ENCODE measurements at places on chromosomes 1 and 21.
A peak's percentile ranks its signal among the peaks of the same experiment; 100 is the strongest.

- DNase-seq: peak; percentile 95
These were observed 977 bp downstream of the PRPF3 start for GRCh38 chr1:150322310-150322709.

DNA sequence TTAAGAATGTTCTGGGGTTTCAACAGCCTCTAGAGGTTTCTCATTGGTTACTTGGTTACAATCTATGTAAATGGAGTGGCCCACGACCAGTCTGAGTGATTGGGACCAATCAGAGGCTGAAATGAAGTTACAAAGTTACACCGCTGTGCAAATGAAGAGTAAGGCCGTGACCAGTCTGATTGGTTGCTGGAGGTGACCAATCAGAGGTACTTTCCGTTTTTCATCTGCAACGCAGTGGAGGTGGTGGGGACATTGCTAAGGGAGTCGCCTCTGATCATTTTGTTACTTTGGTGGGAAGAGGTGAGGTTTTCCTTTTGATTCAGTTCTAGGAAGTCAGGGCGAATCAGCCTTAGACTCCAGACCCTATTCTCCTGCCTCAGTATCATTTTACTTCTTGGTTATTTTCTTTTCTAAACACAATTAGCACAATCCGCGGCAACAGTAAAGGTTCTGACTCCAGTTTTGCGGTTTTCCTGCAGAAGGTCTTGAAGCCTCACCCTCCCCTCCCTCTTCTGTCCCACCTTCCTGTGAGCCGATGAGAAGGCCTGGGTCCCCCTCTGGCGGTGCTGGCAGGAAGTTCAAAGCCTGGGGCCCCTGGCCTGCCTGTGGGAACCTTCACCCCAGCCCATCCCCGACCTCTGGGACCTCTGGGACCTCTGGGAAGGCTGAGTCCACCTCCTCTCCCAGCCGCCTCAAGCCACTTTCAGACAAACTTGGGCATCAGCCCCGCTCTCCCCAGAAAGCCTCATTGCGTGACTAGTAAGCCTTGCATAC lies 38.7 kb upstream of the TTC34 start:
- peak; percentile 4 for DNase-seq

DNA sequence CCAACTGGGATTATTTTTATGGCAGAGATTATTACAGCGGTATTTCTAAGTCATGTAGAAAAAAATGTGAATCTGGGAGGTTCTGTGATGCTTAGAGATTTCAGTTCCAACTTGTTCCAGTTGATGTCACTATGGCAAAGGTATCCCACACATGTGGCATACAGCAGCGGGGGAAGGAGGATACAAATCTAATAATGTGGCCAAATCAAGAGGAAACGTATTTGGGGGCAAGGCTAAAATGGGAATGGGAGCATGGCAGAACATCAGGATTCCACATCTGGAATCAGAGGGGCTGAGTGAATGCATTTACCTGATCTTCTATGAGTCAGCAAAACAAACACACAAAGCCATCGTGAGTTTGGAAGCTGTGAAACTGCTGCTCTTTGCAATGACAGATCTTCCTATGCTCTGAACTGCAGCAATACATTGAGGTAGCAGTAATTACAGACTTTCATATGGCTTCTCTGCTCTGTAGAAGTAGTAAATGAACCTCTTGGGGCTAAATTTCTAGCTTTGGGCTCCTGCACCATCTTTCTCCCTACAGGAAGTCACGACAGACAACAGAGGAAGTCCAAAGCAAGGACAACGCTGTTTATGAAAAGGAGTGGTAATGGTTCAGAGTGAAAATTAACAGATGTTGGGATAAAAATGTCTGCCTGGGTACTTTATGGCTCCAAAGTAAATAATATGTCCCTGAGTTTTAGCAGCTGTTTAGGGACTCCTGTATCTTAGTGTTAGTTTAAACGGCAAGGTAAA lies 55.5 kb downstream of the GABPA start:
- peak; percentile 47 for DNase-seq

GRCh38 chr1:88461007-88461406 lies 223.1 kb upstream of the PKN2 start:
- no peak for DNase-seq

DNA sequence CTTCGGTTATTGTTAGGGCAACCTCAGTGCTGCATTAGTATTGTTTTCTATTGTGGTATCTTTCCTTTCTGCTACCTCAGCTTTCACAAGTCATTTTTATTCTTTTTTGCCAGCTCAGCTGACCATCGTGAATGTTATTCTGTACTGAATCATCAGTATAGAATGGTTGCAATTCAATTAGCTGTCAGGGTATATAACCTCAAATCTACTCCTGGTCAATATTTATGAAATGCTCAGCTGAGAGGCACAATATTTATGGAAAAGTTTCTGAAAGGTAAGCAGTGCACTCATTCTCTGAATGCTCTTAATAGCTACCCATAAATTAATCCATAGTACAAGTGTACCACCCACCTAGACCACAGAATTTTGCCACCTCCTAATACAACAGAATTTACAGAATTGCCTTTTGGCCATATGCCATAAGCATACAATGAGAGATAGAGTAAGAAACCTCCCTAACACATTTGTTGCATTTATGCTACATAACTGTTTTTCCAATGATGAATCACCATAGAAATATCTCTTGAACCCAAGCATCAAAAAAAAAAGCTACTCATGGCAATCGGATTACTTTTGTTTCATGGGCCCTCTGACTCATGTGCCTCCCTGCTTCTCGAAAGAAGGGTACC lies 732.6 kb upstream of the CHRM3 start:
- DNase-seq: no peak

DNA sequence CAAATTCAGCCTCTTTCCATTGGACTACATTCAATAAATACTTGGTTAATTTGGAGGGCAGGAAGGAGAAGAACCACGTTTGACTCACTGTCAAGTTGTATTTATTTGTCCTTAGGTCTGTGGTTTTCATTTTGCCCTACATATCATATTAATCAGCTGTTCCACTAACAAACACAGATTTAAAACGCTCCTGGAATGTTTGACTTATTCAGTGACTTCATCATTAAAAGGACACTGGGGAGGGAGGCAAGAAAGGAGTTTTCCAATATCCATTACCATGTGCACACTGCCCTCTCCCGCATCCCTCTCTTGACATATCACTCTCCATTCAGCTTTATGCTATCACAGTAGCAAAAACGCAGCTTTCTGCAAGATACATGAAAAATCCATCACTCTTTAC lies 98.2 kb upstream of the C1orf87 start:
- DNase-seq: no peak

- no peak for DNase-seq
These were observed 84.1 kb upstream of the RRP15 start for GRCh38 chr1:218200979-218201378.

GRCh38 chr1:236413688-236414087 lies 19.6 kb downstream of the EDARADD start:
- no peak for DNase-seq

- peak; percentile 39 for DNase-seq
These were observed 134.2 kb downstream of the EDEM3 start for GRCh38 chr1:184620469-184620868.

- DNase-seq: no peak
These were observed 4.5 kb downstream of the C1orf232 start for GRCh38 chr1:26164036-26164860.

GRCh38 chr1:204080163-204080903 lies 7.4 kb downstream of the SOX13 start:
- DNase-seq: no peak

DNA sequence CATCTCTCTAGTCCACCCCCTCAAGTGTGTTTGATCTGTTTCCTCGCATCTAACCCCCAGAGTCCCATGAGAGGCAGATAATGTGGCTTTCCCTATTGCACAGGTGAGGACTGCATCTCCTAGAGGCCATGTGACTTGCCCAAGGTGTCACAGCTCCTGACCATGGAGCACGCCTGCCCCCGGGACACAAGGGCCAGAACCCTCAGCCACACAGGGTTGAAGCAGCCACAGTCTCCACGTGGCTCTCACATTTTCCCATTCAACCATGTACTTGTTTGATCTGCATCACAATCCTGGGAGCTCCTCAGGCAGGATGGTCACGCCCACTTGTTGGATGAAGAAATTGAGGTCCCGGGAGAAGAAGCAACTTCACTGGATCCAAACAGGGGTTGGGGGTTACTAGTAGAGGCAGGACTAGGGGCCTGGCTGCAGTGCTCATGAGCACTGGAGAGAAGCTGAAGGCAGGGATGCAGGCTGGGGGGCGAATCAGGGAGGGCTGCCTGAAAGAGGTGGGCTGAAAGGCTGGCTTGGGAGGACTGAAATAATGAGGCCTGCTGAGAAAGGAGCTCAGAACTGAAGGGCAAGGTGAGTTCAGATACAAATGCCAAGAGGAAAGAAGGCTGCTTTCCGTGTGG lies 207.9 kb downstream of the PTPRU start:
- DNase-seq: no peak

DNA sequence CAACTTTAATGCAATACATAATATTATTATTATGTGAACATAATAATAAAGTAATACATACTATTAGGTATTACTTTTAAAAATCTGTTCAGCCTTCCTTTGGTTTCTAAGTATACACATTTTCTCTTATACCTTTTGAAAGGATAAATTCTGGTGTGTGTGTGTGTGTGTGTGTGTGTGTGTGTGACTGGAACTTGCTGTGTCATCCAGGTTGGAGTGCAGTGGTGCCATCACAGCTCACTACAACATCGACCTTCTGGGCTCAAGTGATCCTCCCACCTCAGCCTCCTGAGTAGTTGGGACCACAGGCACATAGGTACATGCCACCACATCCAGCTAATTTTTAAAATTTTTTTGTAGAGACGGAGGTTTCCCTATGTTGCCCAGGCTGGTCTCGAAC lies 88.5 kb downstream of the CCDC30 start:
- no peak for DNase-seq

GRCh38 chr1:81053826-81054225 lies 746.9 kb upstream of the ADGRL2 start:
- DNase-seq: no peak

- peak; percentile 12 for DNase-seq
These were observed 20.7 kb upstream of the RPE65 start for GRCh38 chr1:68470388-68470970.

DNA sequence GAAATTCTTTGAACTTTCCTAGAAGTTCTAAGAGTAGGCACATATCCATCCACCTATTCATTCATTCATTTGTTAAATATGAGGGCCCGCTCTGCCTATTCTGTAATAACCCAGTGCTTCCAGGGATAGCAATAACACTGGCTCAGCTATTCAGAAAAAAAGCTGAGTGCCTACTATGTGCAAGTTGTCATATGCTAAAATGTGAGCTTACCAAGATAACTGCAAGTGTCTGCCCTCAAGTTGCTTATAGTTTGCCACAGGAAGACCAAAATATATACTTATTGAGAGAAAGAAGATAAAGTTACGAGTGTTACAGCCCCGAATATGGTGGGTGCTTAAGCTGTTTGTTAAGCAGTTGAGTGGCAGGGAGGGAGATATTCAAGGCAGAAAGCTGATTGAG lies 39.6 kb downstream of the CD55 start:
- DNase-seq: no peak

DNA sequence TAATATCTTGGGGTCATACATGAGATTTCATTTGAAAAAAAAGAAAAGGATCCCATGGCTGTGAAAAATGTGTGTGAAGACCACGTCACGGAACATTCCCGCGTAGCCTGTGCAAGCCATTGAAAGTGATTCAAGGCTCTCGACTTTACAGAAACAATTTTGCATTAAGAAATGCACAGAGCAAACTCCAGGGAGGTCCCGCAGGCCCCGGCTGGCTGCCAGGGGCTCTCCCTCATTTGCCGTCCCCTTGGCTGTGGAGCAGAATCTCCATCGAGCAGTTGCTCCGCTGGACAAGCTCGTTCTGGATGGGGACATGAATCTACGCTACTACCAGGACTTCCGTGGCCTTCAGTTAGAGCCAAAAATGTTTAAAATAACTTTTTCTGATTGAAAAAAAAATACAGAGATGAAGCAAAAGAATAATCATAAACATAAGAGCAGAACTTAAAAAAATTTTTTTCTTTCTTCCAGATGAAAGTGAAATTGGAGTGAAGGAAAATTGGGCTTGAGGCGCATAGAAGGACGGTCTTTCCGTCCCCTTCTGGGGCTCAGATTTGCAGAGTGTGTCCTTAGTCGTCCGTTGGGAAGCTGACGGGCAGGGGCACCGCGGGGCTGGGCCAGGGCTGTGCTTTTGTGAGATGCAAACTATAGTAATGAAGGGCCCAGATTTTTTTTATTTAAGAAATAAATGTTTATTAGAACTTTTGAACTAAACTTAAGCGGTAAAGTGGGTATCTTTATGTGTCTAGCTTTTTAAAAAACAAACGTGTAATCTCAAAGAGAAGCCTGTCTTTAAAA lies 68.1 kb upstream of the ARHGEF16 start:
- no peak for DNase-seq

DNA sequence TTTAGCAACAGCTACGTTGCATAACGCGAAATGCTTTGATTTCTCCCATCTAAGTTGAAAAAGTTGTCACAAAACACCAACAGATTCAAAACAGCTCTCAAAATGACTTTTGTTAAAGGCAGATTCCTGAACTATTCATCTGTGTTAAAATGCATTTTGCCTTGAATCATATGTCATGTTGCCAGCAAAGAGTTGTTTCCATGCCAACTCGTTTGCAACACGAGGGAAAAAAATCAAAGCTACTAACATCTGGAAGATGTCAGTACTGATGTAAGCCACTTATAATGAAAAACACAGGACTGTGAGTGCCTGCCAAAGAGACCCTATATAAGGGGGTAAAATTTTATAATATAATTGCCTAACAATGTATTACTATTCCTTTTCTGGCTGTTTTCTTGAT lies 182.7 kb upstream of the PTBP2 start:
- DNase-seq: no peak

GRCh38 chr1:23895082-23895481 lies 18.1 kb downstream of the CNR2 start:
- peak; percentile 52 for DNase-seq

DNA sequence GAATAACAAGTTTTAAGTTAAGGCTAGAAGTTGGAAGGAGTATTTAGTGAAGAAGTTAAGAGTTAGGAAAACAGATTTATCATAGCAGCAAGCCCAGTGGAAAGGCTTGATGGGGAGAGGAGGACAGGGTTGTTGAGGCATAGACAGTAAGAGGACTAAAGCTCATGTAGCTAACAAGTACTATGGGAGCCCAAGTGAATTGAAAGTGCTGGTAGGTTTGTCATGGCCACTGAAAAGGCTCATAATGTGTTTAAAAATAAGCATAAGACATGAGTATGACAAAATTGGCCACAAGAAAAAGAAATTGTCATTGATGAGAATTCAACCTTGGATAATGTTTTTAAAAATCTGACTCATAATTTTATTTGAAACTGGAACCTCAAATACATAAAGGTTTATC lies 49.2 kb upstream of the CRB1 start:
- DNase-seq: no peak

GRCh38 chr21:42836402-42836666 lies 43.0 kb downstream of the WDR4 start:
- DNase-seq: no peak

DNA sequence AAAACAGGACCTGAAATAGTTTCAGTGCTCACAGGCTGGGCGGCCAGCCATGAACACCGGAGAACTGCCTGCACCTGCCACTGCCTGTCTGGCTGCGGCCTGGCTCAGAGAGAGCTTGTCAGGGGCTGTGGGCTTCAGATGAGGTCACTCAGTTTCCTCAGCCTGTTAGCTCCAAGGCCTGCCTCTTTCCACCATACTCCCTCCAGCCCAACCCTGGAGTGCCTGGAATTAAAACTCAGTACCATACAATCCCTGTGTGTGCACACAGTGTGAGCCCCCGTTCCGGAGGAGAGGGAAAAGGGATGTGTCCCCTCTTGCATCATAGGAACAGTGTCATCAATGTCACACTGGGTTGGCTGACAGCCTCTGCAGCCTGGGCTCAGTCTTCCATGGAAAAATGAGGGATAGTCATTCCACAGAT lies 16.2 kb downstream of the CACNA1S start:
- no peak for DNase-seq

- no peak for DNase-seq
These were observed 93.9 kb downstream of the NR5A2 start for GRCh38 chr1:200121421-200121820.

GRCh38 chr1:10082785-10083479 lies 50.2 kb downstream of the UBE4B start:
- no peak for DNase-seq
